ENCODE measurements at places on chromosomes 3 and 15. TPM values are rescaled to one million over a fixed set of nuclear protein-coding genes. Genes with fewer than 3 reads are reported as not detected.
A peak's percentile ranks its signal among the peaks of the same experiment; 100 is the strongest.

Gene KLHL6
- 35.7 TPM for total RNA-seq

Gene KLHL40
- not detected for total RNA-seq

Gene SFMBT1
- total RNA-seq = 36.1 TPM

Gene CLEC3B
- total RNA-seq = 0.99 TPM

Gene FBN1
- 0.29 TPM for total RNA-seq

Gene FSIP1
- total RNA-seq = 0.67 TPM

DNA sequence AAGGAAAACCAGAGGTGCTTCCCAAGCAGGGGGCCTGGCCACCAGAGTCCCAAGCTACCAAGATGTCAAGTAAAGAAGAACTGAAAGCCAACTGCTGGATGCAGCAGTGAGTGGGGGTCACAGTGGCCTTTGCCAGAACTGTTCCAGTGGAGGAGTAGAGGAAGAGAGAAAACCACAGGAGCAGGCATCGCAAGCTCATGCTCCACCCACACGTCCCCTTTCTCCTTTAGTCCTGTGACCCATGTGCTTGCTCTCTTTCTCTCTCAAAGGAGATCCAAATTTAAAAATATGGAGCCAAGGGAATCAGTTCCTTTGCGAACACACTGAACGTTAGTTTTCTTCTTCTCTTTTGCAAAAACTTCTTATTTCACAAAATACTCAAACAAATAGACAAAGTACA is 12.4 kb upstream of the ABHD2 start:
- no peaks in the 10 kb centered on the region for H3K4me1 ChIP-seq
- H3K4me3 ChIP-seq = no peak overlapping the region
- peaks cover 20% of the 10 kb centered on the region for H3K27me3 ChIP-seq
- no peak overlapping the region for H3K27ac ChIP-seq

DNA sequence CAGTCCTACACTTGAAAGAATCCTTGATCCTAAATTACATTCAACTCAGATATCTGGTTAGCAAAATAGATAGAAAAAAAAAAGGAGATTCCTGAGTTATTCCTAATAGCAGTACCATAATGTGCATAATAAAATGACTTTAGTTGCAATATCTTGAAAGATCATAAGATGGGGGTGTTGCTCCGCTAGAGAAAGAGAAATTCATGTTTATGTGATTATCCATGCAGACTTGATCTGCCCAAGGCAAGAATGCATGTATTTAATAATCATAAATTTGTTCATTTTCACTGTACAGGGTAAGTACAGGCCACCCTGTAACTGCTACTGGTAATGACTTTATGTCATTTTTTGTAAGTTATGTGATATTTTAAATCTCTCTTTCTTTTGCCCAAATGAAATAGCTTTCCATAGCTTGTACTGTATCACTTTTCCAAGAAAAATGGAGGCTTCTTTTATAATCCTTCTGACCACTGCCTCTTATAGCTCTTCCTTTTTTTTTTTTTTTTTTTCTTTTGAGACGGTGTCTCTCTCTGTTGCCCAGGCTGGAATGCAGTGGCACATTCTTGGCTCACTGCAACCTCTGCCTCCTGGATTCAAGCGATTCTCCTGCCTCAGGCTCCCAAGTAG is 84.6 kb downstream of the HCN4 start:
- H3K27ac ChIP-seq = no peak overlapping the region
- H3K4me1 ChIP-seq = peaks cover 9% of the 10 kb centered on the region
- peaks cover 24% of the 10 kb centered on the region for H3K36me3 ChIP-seq
- no peaks in the 10 kb centered on the region for H3K27me3 ChIP-seq

GRCh38 chr3:149605902-149606301 is 51.9 kb downstream of the WWTR1 start:
- no peak overlapping the region for H3K4me3 ChIP-seq
- no peaks in the 10 kb centered on the region for H3K4me1 ChIP-seq
- DNase-seq = no peak

DNA sequence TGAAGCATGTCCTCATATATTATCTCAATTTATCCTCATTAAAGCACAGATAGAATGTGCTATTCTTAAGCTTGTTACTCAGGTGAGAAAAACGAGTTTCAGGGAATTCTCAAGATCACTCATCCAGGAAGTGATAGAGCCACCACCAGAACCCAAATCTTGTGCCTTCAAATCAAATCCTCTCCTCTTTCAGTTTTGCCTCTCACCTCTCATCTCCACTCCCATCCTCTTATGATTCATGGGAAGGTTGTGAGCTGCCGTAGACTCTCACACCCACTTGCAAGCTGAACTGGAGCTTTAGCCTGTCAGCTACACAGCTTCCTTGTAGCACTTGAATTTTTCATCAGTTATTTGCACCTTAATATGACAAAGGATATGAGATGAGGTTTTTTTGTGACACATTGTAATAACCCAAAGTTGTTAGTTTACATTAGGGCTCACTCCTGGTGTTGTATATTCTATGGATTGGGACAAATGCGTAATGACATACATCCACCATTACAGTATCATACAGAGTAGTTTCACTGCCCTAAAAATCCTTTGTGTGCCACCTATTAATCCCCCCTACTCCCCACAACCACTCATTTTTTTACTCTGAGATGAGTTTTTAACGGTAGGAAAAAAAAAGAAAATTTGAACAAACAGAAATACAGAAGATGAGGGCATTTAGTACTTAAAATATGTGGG is 25.7 kb downstream of the GPR15 start:
- H3K4me3 ChIP-seq = peak overlapping the region; percentile 79
- no peaks in the 10 kb centered on the region for H3K27me3 ChIP-seq
- H3K27ac ChIP-seq = peak overlapping the region; percentile 97
- H3K4me1 ChIP-seq = peaks cover 55% of the 10 kb centered on the region
- DNase-seq = no peak

- H3K4me3 ChIP-seq = no peak overlapping the region
- H3K36me3 ChIP-seq = peaks cover 4% of the 10 kb centered on the region
- H3K27me3 ChIP-seq = peaks cover 19% of the 10 kb centered on the region
- no peak overlapping the region for H3K27ac ChIP-seq
- DNase-seq = no peak
- peaks cover 24% of the 10 kb centered on the region for H3K4me1 ChIP-seq
Measured at GRCh38 chr15:40353697-40354096, 2.9 kb downstream of the PHGR1 start.

DNA sequence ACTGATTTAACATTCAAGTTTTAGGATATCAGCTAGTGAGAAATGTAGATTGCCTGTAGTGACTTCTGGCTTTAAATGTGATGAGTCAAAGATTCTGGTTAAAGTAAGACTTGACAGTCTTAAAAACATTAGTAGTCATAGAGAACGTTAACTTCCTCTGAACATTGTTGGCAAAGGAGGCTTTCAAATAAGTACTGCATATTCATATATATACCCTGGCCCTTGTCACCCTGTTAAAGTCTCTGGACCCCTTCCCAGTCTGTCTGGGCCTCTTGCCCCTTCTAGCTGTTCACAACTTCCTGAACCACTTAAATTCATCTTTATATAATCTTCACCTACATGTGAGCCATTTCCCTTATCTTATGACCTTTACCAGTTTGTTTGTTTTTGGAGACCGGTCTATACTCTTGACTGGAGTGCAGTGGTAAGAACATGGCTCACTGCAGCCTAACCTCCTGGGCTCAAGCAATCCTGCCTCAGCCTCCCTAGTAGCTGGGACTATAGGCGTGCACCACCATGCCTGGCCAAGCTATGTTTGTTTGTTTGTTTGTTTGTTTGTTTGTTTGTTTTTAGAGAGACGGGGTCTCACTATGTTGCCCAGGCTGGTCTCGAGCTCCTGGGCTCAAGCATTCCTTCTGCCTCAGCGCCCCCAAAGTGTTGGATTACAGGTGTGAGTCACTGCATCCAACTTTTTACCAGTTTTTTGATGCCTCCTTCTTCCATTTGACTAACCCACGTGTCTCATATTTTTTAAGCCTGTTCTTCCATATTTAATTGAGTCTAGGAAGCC is 64.4 kb upstream of the CRTC3 start:
- peaks cover 19% of the 10 kb centered on the region for H3K4me1 ChIP-seq
- H3K36me3 ChIP-seq = peaks cover 13% of the 10 kb centered on the region
- DNase-seq = no peak
- H3K27me3 ChIP-seq = no peaks in the 10 kb centered on the region

GRCh38 chr3:25571285-25571684 is 93.4 kb downstream of the TOP2B start:
- H3K36me3 ChIP-seq = no peaks in the 10 kb centered on the region
- H3K4me3 ChIP-seq = no peak overlapping the region
- no peak overlapping the region for H3K27ac ChIP-seq
- H3K27me3 ChIP-seq = peaks cover 26% of the 10 kb centered on the region
- DNase-seq = no peak

GRCh38 chr3:127491323-127491722 is 99.2 kb downstream of the TPRA1 start:
- peaks cover 34% of the 10 kb centered on the region for H3K27me3 ChIP-seq
- no peak for DNase-seq
- peaks cover 4% of the 10 kb centered on the region for H3K36me3 ChIP-seq
- no peak overlapping the region for H3K27ac ChIP-seq

- H3K36me3 ChIP-seq = peaks cover 3% of the 10 kb centered on the region
- H3K4me1 ChIP-seq = no peaks in the 10 kb centered on the region
- DNase-seq = no peak
- peaks cover 24% of the 10 kb centered on the region for H3K27me3 ChIP-seq
Measured at GRCh38 chr3:118863731-118864322, 170.8 kb downstream of the IGSF11 start.

DNA sequence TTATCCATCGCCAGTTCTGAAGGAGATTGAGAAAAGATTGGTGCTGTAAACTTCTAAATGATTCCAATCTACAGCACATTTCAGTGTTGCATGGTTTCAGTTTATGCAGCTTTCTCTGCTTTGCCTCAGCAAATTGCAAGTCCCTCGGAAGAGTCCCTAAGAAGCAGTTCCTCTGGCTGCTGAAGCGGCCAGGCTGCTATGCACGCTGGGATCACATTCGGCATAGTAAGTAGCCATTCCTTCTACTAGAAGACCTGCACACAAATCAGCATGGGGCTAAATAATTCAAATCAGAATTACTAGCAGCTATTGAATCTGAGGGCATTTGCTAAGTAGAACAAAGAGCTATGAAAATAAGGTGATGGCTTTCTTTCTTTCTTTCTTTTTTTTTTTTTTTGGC is 769.5 kb downstream of the AGBL1 start:
- H3K4me3 ChIP-seq = no peak overlapping the region
- DNase-seq = no peak
- peaks cover 18% of the 10 kb centered on the region for H3K27me3 ChIP-seq
- H3K27ac ChIP-seq = no peak overlapping the region
- H3K36me3 ChIP-seq = peaks cover 2% of the 10 kb centered on the region

DNA sequence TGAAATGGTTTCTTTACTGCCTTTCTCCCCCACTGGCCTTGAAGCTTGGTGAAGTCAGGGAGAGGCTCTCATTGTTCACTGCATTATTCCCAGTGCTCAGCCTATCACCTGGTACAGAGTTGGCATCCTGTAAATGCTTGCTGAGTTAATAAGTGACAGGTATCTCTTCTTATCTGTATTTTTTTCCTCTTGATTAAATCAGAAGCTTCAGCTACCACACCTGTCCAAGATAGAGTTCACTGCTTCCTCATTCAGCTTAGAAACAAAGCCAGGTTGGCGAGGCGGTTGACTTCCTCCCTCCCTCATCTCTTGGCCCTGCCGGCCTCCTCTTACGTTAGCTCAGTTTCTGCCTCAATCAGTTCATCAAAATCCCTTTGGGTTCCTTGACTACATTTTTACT is 142.8 kb downstream of the LIPC start:
- no peaks in the 10 kb centered on the region for H3K36me3 ChIP-seq
- H3K27me3 ChIP-seq = no peaks in the 10 kb centered on the region
- no peak overlapping the region for H3K4me3 ChIP-seq
- DNase-seq = no peak

GRCh38 chr3:169310184-169310939 is 353.1 kb downstream of the MECOM start:
- no peak overlapping the region for H3K27ac ChIP-seq
- no peaks in the 10 kb centered on the region for H3K36me3 ChIP-seq
- no peak for DNase-seq
- H3K27me3 ChIP-seq = no peaks in the 10 kb centered on the region
- no peak overlapping the region for H3K4me3 ChIP-seq

DNA sequence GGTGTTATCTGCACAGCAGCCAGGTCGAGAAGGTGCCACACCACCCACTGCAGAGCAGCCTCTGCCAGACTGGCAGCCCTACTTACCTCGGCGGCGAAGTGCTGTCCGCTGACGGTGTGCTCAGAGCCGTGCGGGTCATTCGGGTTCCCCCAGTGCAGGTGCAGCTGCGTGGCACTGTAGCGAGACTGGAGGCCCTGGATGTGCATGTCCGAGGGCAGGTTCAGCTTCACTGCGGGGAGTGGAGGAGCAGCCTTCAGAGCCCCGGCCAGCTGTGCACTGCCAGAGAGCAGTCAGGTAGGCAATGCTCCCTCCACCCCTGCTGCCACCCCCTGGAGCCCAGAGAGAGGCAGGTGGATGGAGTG is 36.3 kb downstream of the CA12 start:
- H3K4me3 ChIP-seq = no peak overlapping the region
- H3K27me3 ChIP-seq = peaks cover 39% of the 10 kb centered on the region
- no peak overlapping the region for H3K27ac ChIP-seq

- peaks cover 6% of the 10 kb centered on the region for H3K4me1 ChIP-seq
- H3K27me3 ChIP-seq = no peaks in the 10 kb centered on the region
- DNase-seq = no peak
- no peaks in the 10 kb centered on the region for H3K36me3 ChIP-seq
Measured at GRCh38 chr15:58770519-58770856, 614 bp upstream of the MINDY2 start.

DNA sequence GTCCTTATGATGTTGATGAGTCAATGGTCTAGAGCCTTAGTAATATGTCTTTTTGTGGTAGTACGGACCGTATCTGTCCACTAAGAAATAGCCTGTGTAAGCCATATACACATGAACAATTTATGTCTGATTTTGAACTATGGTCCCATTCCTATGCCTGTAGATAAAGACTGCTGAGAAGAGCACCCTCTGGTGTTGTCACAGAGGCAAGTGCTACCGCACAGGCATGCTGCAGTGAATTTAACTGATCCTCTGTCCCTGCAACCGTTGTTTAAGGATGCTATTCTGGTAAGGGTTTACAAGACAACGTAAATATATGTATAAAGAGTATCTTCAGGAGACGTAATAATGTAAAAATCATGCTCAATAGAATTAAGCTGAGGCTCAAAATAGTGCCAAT is 170.7 kb downstream of the UBE3A start:
- H3K27me3 ChIP-seq = no peaks in the 10 kb centered on the region
- H3K36me3 ChIP-seq = no peaks in the 10 kb centered on the region
- no peaks in the 10 kb centered on the region for H3K4me1 ChIP-seq
- no peak for DNase-seq

- H3K4me3 ChIP-seq = peak overlapping the region; percentile 92
- no peaks in the 10 kb centered on the region for H3K27me3 ChIP-seq
- peak overlapping the region; percentile 95 for H3K27ac ChIP-seq
- peaks cover 45% of the 10 kb centered on the region for H3K4me1 ChIP-seq
Measured at GRCh38 chr15:90869140-90869541, 753 bp downstream of the FURIN start.
